ENCODE measurements at places on chromosomes 1 and 21.

DNA sequence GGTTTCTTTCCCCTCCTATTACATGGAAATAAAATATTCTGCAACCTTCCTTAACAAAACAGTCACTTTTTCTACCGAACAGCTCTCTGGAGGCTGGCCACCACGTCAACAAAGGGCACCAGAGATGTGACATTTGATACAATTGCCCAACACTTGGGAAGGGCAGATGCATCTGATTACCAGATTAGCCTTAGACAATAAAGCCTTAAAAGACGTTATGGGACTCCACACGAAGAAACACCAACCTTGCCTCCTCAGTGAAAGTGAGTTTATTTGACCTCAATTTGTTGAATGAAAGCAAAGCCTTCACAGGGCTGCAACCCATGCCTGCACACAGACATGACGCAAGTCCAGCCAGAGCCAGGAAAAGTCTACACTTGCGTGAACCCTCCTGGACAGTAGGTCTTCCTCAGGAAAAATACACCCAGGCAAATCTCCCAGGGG is 136.1 kb downstream of the TGFBR3 start:
- peaks cover 71% of the 10 kb centered on the region for H3K4me1 ChIP-seq
- peaks cover 41% of the 10 kb centered on the region for H3K36me3 ChIP-seq

- no peaks in the 10 kb centered on the region for H3K36me3 ChIP-seq
- DNase-seq: no peak
- H3K27me3 ChIP-seq: peaks cover 6% of the 10 kb centered on the region
- no peak overlapping the region for H3K27ac ChIP-seq
- H3K4me1 ChIP-seq: no peaks in the 10 kb centered on the region
These were observed 223.5 kb downstream of the HMCN1 start for GRCh38 chr1:185957441-185958363.

DNA sequence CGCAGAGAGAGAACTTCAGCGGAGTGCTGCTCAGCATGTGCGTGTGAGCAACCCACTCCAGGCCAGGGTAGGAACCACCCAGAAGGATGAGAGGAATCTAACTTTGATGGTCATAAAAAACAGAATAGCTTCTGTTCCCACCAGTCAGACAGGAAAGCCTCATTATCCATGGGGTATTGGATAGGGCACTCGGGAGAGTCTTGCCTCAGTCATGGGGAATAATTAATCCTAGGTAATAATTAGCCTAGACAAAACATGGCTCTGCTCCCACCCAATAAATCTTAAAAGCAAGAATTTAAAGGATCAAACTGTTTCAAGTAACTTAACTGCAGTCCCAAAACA is 35.3 kb downstream of the LDLRAD1 start:
- no peak overlapping the region for H3K4me3 ChIP-seq
- H3K4me1 ChIP-seq: peaks cover 18% of the 10 kb centered on the region
- H3K27ac ChIP-seq: no peak overlapping the region
- H3K36me3 ChIP-seq: no peaks in the 10 kb centered on the region

- H3K4me3 ChIP-seq: no peak overlapping the region
- no peak overlapping the region for H3K27ac ChIP-seq
- DNase-seq: no peak
- H3K4me1 ChIP-seq: peaks cover 7% of the 10 kb centered on the region
These were observed 61.5 kb upstream of the F3 start for GRCh38 chr1:94602802-94603625.

DNA sequence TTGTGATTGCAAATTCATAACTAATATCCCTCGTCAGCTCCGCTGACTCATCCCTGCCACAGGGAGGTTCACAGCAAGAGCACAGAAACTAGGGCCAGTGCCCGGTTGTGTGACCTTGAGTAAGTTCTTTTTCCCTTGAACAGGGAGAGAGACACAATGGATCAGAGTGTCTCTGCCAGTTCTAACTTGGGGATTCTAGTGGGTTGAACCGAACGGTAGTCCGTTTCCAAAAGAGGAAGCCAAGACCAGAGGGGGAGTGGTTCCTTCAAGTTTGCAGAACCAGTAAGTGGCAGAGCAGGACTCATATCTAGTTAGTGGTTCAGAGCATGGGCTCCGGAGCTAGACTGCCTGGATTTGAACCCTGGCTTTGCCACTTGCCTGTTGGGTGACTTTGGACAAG is 4.9 kb upstream of the SHISA4 start:
- H3K4me1 ChIP-seq: peaks cover 14% of the 10 kb centered on the region
- H3K27me3 ChIP-seq: peaks cover 20% of the 10 kb centered on the region
- no peak overlapping the region for H3K4me3 ChIP-seq
- peaks cover 7% of the 10 kb centered on the region for H3K36me3 ChIP-seq
- peak; percentile 31 for DNase-seq

DNA sequence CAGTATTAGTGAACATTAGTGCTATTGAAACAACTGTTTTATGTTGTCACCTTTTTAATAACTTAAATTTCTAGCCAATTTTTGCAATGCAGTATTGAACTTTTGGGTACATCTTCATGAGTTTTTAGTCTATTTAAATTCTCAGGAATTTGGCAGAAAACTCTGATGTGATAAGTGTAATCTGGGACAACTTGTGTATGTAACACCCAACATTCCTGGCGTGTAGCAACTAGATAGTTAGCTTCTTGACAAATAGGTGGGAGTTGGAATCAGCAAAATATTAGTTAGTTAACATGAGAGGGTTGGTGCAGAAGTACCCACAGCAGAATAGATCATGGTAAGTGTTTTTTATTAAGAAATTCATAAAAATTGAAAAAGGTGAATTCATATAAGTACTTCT is 111.6 kb downstream of the ITSN1 start:
- H3K36me3 ChIP-seq: no peaks in the 10 kb centered on the region
- H3K4me3 ChIP-seq: no peak overlapping the region
- DNase-seq: no peak
- no peaks in the 10 kb centered on the region for H3K4me1 ChIP-seq

GRCh38 chr1:95071539-95071938 is 1.2 kb downstream of the ALG14 start:
- H3K36me3 ChIP-seq: peaks cover 14% of the 10 kb centered on the region
- H3K27ac ChIP-seq: peak overlapping the region; percentile 99
- peaks cover 6% of the 10 kb centered on the region for H3K27me3 ChIP-seq
- H3K4me3 ChIP-seq: peak overlapping the region; percentile 98
- H3K4me1 ChIP-seq: peaks cover 18% of the 10 kb centered on the region
- no peak for DNase-seq

DNA sequence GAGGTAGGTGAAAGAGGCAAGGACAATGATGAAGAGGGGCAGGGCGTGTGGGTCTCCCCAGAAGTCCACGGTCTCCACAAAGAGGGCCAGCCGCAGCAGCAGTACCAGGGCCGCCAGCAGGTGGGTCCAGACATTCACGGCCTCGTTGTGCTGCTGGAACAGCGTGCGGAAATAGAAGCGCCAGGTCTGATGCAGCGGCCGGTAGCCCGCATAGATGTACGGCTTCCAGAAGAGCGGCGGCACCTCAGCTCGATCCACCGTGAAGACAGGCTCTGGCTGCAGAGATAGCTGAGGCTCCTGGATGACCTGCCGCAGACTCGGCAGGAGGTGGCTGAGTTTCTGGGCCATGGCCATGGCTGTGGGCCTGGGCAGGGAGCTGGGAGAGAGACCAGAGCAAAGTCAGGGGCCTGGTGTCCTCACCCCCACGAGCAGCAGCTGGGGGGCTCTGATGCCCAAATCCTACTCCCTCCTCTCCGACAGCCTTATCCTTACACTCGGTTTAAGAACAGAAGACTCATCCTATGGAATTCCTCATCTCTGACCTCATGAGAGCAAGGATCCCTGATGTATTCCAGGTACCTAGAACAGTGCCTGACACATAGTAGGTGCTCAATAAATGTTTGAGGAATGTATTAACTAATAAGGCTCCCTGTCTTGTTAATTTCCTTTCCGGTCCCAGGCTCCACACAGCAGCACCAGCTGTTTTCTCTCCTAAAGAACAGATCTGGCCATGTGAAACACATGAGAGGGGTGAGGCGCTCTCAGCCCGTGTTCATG is 4.4 kb upstream of the AUNIP start:
- peaks cover 18% of the 10 kb centered on the region for H3K36me3 ChIP-seq
- no peak for DNase-seq
- H3K4me1 ChIP-seq: peaks cover 17% of the 10 kb centered on the region
- no peak overlapping the region for H3K4me3 ChIP-seq
- no peak overlapping the region for H3K27ac ChIP-seq

- peak overlapping the region; percentile 35 for H3K4me3 ChIP-seq
- peak; percentile 30 for DNase-seq
- peaks cover 92% of the 10 kb centered on the region for H3K36me3 ChIP-seq
- peak overlapping the region; percentile 84 for H3K27ac ChIP-seq
- no peaks in the 10 kb centered on the region for H3K27me3 ChIP-seq
- peaks cover 89% of the 10 kb centered on the region for H3K4me1 ChIP-seq
These were observed 6.2 kb downstream of the SLC2A1 start for GRCh38 chr1:42952303-42953001.

DNA sequence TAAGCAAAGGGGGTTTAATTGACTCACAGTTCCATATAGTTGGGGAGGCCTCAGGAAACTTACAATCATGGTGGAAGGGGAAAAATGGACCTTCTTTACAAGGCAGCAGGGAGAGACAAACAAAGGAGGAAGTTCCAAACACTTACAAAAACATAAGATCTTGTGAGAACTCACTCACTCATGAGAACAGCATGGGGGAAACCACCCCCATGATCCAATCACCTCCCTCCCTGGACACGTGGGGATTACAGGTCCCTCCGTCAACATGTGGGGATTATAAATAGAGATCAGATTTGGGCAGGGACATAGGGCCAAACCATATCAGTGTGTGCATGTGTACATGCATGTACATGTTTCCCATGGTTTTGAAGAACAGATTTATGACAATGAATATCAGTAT is 5.5 kb upstream of the SMG7 start:
- H3K4me1 ChIP-seq: peaks cover 32% of the 10 kb centered on the region
- no peak overlapping the region for H3K27ac ChIP-seq
- H3K4me3 ChIP-seq: no peak overlapping the region
- peaks cover 6% of the 10 kb centered on the region for H3K36me3 ChIP-seq
- peaks cover 27% of the 10 kb centered on the region for H3K27me3 ChIP-seq
- no peak for DNase-seq

- no peaks in the 10 kb centered on the region for H3K27me3 ChIP-seq
- H3K36me3 ChIP-seq: peaks cover 9% of the 10 kb centered on the region
- no peak for DNase-seq
- H3K4me1 ChIP-seq: no peaks in the 10 kb centered on the region
- H3K27ac ChIP-seq: no peak overlapping the region
These were observed 23.8 kb downstream of the PMVK start for GRCh38 chr1:154912755-154913154.

- H3K4me3 ChIP-seq: no peak overlapping the region
- H3K27me3 ChIP-seq: no peaks in the 10 kb centered on the region
- H3K27ac ChIP-seq: peak overlapping the region; percentile 16
- H3K36me3 ChIP-seq: no peaks in the 10 kb centered on the region
- DNase-seq: no peak
These were observed 63.9 kb downstream of the CHIA start for GRCh38 chr1:111354584-111354983.

GRCh38 chr1:94143173-94143808 is 22.3 kb upstream of the ABCA4 start:
- no peaks in the 10 kb centered on the region for H3K36me3 ChIP-seq
- no peak overlapping the region for H3K4me3 ChIP-seq
- H3K4me1 ChIP-seq: no peaks in the 10 kb centered on the region
- DNase-seq: no peak
- H3K27ac ChIP-seq: no peak overlapping the region
- no peaks in the 10 kb centered on the region for H3K27me3 ChIP-seq

- DNase-seq: no peak
- no peaks in the 10 kb centered on the region for H3K36me3 ChIP-seq
- no peaks in the 10 kb centered on the region for H3K4me1 ChIP-seq
- no peak overlapping the region for H3K4me3 ChIP-seq
- peaks cover 12% of the 10 kb centered on the region for H3K27me3 ChIP-seq
These were observed 70.8 kb downstream of the SCCPDH start for GRCh38 chr1:246794828-246795671.

DNA sequence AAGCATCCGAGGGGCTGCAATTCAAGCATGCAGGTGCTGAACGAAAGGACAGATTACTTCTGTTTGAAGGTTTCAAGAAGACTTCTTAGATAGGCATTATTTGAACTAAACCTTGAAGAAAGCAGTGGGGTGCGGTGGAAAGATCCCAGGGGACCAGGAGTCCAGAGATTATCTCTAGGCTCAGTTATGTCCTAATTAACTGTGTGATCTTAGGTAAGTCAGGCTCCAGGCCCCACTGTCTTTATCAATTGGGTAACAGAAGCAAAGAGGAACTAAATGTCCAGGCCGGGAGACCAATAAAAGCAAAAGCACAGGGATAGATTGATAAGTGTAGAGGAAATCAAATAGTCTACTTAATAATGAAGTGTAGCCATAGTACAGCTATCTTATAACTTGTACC is 72.9 kb upstream of the CDC42BPA start:
- peaks cover 3% of the 10 kb centered on the region for H3K27me3 ChIP-seq
- no peak overlapping the region for H3K4me3 ChIP-seq
- no peaks in the 10 kb centered on the region for H3K36me3 ChIP-seq
- no peaks in the 10 kb centered on the region for H3K4me1 ChIP-seq
- DNase-seq: no peak
- no peak overlapping the region for H3K27ac ChIP-seq

DNA sequence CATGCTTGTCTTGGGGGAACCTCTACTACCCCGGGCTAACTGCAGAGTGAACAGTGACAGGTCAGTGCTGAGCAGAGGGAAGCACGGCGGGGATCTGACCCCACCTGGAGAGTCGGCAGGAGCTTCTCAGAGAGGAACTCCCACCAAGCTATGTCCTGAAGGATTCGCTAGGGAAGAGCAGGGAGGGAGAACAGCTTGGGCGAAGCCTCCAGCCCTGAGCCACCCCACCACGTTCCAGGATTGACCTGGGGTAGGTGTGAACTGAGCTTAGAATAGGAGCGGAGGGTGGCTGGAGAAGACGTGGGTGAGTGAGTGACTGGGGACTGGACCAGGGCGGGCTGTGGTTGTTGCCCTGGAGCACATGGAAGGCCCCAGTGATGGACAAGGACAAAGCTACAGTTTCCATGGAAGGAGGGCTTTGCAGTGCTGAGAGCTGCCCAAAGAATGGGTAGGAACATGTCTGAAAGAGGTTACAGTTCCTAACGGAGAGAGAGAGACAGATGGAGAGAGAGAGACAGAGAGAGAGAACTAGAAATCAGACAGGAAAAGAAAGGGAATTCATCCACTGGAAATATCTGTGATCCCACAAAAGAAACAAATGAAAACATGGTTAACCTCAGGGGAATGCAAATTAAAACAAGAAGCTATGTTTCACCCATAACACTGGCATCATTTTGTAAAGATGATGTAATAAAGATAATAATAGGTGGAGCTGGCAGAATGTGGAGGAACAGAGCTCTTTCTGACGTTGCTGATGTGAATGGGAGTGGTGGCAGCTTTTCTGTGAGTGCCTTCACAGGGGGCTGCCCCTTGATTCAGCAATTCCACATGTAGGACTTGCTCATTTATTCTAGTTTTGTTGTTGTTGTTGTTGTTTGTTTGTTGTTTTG is 17.2 kb downstream of the BSND start:
- no peak overlapping the region for H3K4me3 ChIP-seq
- no peaks in the 10 kb centered on the region for H3K36me3 ChIP-seq
- no peaks in the 10 kb centered on the region for H3K4me1 ChIP-seq

- H3K36me3 ChIP-seq: no peaks in the 10 kb centered on the region
- H3K27me3 ChIP-seq: peaks cover 8% of the 10 kb centered on the region
- H3K4me3 ChIP-seq: no peak overlapping the region
- H3K4me1 ChIP-seq: no peaks in the 10 kb centered on the region
- no peak for DNase-seq
These were observed 144.3 kb downstream of the FCRL5 start for GRCh38 chr1:157407917-157408525.

- no peaks in the 10 kb centered on the region for H3K4me1 ChIP-seq
- H3K27ac ChIP-seq: no peak overlapping the region
- no peaks in the 10 kb centered on the region for H3K27me3 ChIP-seq
- DNase-seq: no peak
- H3K4me3 ChIP-seq: no peak overlapping the region
These were observed 23.2 kb upstream of the PLCH2 start for GRCh38 chr1:2452932-2453315.

- H3K4me3 ChIP-seq: no peak overlapping the region
- H3K4me1 ChIP-seq: no peaks in the 10 kb centered on the region
- DNase-seq: no peak
- H3K27ac ChIP-seq: no peak overlapping the region
- H3K36me3 ChIP-seq: no peaks in the 10 kb centered on the region
These were observed 189.6 kb downstream of the PLPP3 start for GRCh38 chr1:56389813-56390212.
